ENCODE measurements at places on chromosomes 1 and 21. TPM values are rescaled to one million over a fixed set of nuclear protein-coding genes. Genes with fewer than 3 reads are reported as not detected.

The ADAMTSL4 gene
- total RNA-seq = 18.6 TPM

The THEMIS2 gene
- 8.1 TPM for total RNA-seq

The UBE2U gene
- not detected for total RNA-seq

The FAM151A gene
- 15.7 TPM for total RNA-seq

- H3K4me3 ChIP-seq = no peak overlapping the region
- peaks cover 6% of the 10 kb centered on the region for H3K27me3 ChIP-seq
- H3K36me3 ChIP-seq = no peaks in the 10 kb centered on the region
Measured at GRCh38 chr1:205043866-205044265, 854 bp downstream of the CNTN2 start.

DNA sequence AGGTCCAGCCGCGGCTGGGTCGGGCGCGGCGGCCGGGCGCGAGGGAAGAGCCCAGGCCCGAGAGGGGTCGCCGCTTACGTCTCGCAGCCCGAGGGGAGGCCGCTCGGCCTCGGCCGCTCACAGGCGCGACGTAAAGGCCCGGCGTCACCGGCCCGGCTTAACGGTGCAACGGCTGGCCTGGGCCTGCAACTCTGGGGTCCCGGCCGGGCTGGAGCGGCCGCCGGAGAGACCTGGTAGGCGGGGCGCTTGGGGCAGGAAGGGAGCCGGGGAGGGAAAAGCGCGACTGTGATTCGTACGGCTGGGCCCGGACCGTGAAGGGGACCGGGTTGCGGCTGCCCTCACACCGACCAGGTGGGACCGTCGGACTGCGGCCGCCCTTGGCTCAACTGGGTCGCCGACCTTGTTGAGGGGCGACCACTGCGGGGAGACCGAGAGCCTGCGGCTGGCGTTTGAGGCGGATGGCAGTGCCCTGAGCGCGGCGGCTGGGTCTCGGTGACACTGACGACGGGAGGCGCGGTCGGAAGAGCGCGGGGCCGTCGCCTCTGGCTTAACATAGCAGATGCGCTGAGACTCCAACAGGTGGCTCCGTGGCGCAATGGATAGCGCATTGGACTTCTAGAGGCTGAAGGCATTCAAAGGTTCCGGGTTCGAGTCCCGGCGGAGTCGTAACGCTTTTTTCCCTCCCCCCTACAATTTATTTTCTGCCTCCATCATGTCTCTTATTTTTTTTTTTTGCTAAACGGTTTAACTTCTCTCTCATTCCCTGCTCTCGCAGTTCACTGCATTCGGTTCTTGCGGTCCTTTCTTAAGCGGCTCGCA lies 31.8 kb downstream of the DNTTIP2 start:
- H3K27ac ChIP-seq = peak overlapping the region; percentile 97
- peak overlapping the region; percentile 86 for H3K4me3 ChIP-seq
- no peaks in the 10 kb centered on the region for H3K27me3 ChIP-seq
- no peaks in the 10 kb centered on the region for H3K36me3 ChIP-seq

GRCh38 chr1:35192056-35192852 lies 691 bp downstream of the SFPQ start:
- peak; percentile 91 for DNase-seq
- peak overlapping the region; percentile 98 for H3K4me3 ChIP-seq
- peaks cover 40% of the 10 kb centered on the region for H3K4me1 ChIP-seq
- H3K27ac ChIP-seq = peak overlapping the region; percentile 99

DNA sequence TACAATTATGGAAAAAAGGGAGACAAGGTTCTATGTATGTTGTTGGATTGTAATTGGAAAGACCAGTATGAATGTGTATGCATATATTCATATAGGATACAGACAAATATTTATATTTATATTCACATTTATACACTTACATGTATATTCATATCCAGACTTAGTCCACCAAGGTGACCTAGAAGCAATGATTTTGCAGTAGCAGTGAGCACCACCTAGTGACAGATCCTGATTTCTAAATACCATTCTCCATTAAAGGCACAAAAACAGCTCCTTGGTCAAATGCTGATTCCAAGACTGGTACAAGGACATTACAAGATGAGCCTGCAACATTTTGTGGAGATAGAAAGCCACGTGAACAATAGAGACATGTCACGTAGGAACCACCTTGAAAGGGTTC lies 153.4 kb downstream of the SDCCAG8 start:
- no peaks in the 10 kb centered on the region for H3K27me3 ChIP-seq
- no peak overlapping the region for H3K27ac ChIP-seq
- no peak overlapping the region for H3K4me3 ChIP-seq
- H3K36me3 ChIP-seq = no peaks in the 10 kb centered on the region
- H3K4me1 ChIP-seq = no peaks in the 10 kb centered on the region
